BE2C (cell line): ENCODE measurements at places on chromosomes 4 and X.

- DNase-seq, result no peak
These were observed 361.8 kb upstream of the GALNT7 start for GRCh38 chr4:172806841-172807240.

GRCh38 chrX:7711167-7711566, 131.8 kb upstream of the VCX start:
- no peak for DNase-seq

DNA sequence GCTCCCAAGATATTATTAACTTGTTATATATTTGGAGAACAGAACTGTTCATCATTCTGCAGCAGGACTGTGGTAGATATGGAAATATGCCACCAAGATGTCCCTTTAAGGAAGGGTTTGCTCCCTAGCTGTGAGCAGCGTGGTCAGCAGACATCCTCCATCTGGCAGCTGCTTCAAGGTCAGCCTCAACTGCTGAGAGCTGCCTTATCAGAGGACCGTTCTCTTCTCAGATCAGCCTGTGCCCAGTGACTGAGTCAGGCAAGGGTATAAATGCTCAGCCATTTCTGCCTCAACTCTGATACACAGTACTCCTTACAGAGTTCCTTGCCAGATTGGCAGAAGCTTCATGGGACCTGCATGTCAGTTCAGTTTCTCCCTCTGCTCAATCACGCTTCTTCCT, 63.4 kb upstream of the MAGEB2 start:
- no peak for DNase-seq

- no peak for DNase-seq
These were observed 12.1 kb downstream of the TIGD2 start for GRCh38 chr4:89123451-89123851.

DNA sequence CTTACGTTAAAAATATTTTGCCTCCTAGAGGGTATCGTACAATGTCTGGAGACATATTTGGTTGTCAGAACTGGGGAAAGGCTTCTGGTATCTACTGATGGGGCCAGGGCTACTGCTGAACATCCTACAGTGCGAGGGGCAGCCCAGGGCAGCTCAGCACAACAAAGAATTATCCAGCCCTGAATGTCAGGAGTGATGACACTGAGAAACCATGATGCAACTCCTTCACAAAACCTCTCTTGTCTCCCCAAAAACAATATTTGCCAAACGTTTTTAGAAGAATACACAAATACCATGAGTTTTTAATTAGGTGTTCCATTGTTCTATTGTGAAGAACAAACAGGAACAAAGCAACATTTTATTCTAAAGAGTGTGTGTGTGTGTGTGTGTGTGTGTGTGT, 43.4 kb upstream of the CLNK start:
- DNase-seq, result no peak

GRCh38 chr4:10403633-10404445, 53.4 kb downstream of the ZNF518B start:
- no peak for DNase-seq

DNA sequence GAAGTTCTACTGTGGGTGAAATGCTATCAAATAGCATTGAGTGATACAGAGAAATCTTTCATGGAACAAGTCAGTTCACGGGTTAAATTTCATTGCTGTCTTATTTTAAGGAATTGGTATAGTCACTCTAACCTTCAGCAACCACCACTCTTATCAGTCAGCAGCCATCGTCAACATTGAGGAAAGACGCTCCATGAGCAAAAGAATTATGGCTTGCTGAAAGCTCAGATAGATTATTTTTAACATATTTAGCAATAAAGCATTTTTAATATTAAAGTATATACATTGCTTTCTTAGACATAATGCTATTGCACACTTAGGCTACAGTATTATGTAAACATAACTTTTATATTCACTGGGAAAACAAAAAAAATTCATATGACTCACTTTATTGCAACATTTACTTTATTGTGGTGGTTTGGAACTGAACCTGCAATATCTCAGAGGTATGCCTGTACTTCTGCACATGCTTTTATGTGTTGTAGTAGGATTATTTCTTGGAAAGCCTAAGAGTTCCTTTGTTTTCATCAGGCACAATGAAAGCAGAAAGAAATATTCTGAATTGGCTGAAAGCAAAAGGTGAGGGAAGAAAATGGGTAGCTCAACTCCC, 586.7 kb downstream of the GBA3 start:
- DNase-seq, result no peak

DNA sequence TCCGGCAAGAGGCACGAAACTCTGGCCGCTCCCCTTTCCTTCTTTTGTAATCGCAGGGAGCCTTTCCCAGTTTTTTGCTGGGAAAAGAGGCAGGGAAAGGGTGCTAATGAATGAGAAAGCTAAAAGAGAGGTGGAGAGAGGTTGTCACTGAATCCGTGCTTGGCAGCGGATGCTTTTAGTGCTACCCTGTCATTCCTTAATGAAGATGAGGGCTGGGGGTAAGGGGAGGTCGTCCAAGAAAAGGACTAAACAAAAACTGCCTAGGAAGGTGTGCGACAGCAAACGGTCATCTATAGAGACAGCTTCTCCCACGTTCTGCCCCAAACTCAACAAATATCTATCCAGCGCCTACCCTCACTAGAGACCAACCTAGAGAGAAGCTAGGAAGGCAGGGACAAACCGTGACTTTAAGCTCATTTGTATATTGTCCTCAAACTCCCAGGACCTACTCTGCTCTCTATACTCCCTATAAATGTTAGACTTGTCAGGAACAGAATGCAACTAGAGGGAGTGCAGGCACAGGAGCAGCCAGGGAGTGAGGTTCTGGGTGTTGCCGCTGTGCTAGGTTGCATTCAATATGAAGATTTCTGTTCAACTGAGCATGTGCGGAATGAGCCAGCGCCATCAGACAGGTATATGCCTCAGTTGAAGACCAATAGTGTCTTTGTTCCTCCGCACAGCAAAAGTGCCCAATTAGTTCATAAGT, 777 bp upstream of the CASK start:
- peak; percentile 24 for DNase-seq

GRCh38 chrX:80306007-80306406, 114.2 kb upstream of the TENT5D start:
- no peak for DNase-seq

DNA sequence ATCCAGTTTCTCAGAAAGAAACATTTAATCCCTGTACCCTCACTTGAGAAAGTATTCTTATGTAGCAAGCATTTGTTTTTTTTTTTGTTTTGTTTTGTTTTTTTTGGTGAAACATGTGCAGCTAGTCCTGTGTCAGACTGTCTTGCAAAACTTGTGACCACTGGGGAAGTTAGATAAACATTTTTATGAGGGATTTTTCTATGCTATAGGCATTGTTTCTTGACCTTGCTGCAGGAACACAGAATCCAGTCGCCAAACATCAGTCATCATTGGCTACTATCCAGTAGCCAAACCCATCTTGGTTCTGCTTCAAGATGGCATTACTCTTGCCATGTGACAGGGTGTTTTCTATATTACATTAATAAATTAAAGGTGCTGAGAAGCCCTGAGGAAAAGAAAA, 7.7 kb upstream of the MAPK10 start:
- no peak for DNase-seq

DNA sequence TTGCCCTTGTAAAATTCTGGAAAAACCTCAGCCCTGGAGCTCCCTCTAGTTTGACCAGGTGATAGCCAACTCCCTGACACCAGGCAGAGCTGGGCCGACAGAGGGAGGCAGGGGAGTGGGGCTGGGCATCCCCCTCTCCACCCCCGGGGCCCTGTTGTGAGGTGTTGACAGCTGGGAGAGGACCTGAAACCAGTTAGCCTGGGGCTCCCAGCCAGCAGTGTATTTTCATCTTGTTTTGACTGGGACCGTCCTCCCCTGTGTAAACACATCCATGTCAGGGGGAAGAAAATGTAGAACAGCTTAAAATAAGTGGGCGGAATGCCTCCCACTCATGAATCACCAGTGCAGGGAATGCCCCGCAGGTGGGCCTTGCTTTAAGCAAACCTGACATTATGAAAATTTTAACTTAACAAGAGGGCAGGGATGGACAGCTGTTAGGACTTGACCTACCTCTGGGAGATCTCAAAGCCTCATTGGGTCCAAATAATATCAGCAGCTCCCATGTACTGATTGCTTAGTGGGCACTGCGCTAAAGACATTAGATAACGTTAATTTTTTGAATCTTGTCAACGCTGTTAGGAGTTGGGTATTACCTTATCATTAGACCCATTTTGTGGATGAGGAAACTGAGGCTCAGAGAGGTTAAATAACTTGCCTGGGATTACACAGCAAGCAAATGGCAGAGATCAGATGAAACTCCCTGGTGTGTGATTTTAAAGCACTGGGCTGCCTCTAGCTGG, 45.9 kb downstream of the TSC22D3 start:
- no peak for DNase-seq

DNA sequence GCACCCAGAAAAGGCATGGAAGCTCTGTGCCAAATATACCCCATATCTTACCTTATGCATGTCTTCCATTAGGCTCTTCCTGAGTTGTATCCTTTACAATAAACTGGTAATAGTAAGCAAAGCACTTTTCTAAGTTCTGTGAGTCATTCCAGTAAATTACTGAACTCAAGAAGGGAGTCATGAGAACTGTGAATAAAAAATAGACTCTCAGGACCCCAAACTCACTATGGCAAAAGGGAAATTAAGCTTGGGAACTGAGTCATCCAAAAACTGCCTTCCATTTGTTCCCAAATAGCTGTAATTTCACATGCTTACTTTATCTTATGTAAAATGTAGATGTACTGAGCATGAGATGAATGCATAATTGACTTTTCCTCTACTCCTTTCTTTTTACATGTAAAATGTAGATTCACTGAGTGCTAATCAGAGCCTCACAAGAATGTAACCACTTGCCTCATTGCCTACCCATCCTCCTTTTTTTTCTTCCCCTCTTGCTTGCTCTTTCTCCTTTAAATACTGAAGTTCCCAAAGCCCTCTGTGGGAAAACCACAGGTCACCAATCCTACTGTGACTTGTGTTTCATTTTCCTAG, 8.1 kb downstream of the TCEAL3 start:
- no peak for DNase-seq

DNA sequence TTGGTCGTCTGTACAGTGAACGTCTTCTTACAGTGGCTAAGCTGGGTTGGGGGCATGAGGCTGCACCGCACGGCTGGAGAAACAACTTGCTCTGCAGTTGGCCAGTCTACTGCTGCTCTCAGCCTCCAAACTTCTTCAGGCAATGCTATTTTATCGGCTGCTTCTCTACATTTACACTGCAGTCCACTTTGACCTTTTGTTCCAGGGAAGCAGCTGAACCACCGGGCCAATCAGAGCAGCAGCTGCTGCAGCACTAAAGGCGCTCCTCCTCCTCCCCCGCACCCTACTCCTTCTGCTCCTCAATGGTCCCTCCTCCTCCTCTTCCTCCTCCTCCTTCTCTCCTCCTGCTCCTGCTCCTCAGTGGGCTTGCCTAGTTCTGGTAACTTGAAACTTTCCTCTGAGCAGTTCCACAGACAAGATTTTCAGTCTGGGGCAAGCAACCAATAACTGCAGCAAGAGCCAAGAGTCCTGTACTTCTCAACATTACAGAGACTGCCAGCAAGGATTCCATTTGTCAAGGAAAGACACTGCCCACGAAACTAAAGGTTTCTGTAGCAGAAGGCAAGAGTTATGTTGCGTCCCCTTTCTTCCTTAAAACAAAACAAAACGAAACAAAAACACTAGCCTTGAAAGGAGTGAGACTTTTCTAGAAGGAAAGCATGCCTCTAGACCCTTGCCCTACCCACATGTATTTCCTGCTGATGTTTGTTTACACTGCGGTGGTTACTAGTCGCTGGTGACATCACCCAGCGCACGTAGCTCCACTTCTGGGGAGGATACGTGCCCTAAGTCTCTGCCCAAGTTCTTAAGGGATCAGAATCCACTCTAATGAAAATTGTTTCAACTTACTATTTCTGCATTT, 125.7 kb upstream of the NAP1L5 start:
- DNase-seq, result peak; percentile 49

GRCh38 chr4:1974840-1975239, 33.9 kb downstream of the NELFA start:
- DNase-seq, result no peak

DNA sequence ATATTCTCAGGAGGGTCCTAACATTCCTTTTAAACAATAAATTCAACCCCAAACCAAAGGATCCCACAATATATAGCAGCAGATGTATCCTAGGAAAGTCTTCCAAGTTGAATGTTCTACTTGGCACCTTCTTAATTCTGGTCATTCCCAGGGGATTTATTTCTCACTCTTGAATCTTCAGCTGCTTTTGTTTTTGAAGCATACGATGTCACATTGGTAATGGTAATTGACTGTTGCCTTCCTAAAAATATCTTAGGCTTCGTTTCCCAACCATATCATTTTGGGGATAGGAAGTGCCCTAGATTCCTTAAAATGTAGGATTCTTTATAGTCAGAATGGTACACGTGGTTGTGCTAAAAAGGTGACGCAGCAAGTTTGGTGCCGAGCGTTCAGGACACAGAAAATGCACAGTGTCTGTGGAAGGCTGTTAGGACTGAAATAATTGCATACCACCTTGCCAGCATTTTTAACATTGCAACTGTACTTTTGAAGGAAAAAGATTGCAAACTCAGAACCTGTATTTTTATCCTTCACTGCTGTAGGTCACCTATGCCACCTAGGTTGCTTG, 8.1 kb downstream of the SNX25 start:
- DNase-seq, result no peak

DNA sequence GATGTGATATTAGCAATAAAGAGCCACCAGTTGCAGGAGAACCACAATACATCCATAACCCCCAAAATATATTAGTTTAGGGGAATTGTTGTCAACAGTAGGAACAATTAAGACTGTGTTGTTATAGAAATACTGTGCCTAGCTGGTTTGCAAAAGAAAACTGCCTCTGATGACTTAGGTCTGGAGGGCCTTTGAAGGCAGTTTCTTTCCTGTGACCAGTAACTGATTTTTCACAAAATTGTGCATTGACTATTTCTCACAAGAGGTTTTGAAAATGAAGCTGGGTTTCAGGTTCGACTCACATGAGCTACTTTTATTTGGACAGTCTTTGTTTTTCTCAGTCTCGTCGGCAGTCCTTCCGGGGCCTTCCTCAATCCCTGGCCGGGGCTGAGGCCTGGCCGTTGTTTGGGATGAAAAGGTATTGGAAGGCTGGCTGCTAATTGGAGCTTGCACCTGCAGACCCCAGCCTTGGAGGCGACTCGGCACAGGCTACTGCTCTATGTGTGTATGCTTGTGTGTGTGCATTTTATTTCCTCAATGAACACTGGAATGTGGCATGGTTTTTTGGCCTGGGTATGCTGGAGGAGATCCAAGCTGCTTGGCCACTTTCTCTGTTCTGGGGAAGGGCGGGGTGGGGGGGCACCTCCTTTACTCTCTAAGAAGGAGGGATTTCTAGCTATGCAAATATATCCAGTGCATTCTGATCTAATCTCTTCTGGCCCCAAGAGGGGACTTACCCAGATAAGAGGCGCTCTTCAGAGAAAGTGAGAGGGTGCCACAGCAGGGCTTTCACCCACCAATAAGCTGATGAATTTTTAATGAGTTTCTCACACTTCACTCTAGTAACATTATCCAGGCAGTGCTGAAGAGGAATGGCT, 49.5 kb upstream of the LNX1 start:
- DNase-seq, result no peak

GRCh38 chr4:157929486-157929885, 243.3 kb downstream of the GASK1B start:
- DNase-seq, result no peak

DNA sequence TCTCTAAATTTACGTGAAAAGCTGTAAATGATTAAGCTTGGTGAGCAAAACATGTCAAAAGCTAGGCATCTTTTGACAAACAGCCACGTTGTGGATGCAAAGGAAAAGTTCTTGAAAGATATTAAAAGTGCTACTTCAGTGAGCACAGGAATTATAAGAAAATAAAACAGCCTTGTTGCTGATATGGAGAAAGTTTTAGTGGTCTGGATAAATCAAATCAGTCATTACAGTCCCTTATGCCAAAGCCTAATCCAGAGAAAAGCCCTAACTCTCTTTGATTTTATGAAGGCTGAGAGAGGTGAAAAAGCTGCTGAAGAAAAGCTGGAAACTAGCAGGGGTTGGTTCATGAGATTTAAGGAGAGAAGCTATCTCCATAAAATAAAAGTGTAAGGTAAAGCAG, 487.2 kb downstream of the CCSER1 start:
- DNase-seq, result no peak
